ENCODE measurements at places on chromosomes 13 and 19. TPM values are rescaled to one million over a fixed set of nuclear protein-coding genes. Genes with fewer than 3 reads are reported as not detected.

- no peaks in the 10 kb centered on the region for H3K36me3 ChIP-seq
- peaks cover 28% of the 10 kb centered on the region for H3K4me1 ChIP-seq
- no peak overlapping the region for H3K27ac ChIP-seq
Measured at GRCh38 chr19:2488942-2489731, 13.2 kb downstream of the GADD45B start.

DNA sequence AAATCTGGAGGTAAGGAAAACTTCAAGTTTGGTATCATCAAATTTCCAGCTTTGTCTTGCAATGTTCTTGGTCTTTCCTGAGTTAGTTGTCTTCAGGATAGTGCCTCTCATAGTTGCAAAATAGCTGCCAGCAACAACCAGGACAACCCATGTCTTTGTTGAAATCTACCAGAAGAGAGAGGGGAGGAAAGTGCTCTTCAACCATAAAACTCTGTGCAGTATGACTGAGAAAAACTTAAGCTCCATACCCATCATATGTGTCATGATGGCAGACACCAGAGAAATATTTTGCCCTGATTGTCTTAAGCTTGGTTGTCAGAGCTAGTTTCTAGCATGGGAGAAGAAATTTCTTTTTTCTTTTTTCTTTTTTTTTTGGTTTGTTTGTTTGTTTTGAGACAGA is 103.3 kb downstream of the SPRY2 start:
- no peak for DNase-seq
- no peaks in the 10 kb centered on the region for H3K27me3 ChIP-seq
- no peak overlapping the region for H3K4me3 ChIP-seq
- no peaks in the 10 kb centered on the region for H3K36me3 ChIP-seq

DNA sequence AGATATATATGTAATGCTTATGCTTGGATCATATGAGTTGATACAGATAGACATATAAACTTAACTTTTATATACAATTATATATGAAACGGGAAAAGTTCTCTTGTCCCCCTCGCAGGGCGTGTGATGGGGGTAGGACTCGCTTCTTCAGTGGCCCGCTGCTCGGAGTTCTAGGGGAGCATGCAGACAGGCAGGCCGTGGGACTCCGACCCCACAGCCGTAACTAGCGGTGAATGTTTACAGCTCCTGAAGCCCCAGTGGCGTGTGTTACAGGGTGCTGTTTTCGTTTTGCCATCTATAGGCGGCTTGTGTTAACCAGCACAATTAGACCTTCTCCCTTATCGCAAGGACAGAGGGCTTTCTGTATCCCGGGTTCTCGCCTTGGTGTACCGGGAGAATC is 1899.8 kb downstream of the PCDH9 start:
- H3K27ac ChIP-seq, result no peak overlapping the region
- no peaks in the 10 kb centered on the region for H3K27me3 ChIP-seq
- H3K4me3 ChIP-seq, result no peak overlapping the region

DNA sequence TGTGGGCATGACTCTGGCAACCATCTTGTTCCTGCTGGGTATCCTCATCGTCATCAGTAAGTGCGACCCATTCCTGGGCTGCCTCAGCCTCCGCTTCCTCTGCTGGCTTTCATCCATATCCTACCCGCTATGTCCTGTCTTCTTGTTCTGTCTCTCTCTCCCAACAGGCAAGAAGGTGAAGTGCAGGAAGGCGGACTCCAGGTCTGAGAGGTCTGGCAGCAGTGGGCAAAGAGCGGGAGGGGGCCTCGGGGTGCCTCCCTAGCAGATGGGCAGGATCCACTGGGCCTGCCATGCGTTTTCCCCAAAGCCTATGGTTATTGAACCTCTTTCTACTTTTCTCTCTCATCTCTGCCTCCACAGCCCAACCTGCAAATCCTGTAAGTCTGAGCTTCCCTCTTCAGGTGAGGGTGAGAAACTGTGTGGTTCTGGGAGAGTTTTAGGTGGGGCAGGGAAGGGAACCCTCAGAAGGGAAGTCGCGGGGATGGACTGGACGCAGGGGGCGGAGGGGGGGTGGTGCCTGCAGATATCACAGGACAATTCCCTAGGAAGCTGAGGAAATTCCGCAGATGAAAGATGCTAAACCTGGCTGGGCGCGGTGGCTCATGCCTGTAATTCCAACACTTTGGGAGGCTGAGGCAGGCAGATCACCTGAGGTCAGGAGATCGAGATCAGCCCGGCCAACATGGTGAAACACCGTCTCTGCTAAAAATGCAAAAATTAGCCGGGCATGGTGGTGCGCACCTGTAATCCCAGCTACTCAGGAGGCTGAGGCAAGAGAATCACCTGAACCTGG is 3.1 kb upstream of the FXYD5 start:
- DNase-seq, result no peak
- H3K27ac ChIP-seq, result no peak overlapping the region
- H3K36me3 ChIP-seq, result peaks cover 14% of the 10 kb centered on the region
- H3K4me3 ChIP-seq, result no peak overlapping the region

- DNase-seq, result peak; percentile 95
- H3K27ac ChIP-seq, result peak within 1 kb of the TSS; percentile 51
- no peaks in the 10 kb centered on the region for H3K36me3 ChIP-seq
- H3K27me3 ChIP-seq, result no peaks in the 10 kb centered on the region
Measured at GRCh38 chr19:639253-640160, at the start of gene FGF22. FGF22 (plus strand) TSS chr19:639879; CDS start chr19:639926, 47 bp downstream.

- H3K4me1 ChIP-seq, result no peaks in the 10 kb centered on the region
- no peak overlapping the region for H3K27ac ChIP-seq
- no peaks in the 10 kb centered on the region for H3K27me3 ChIP-seq
- no peak for DNase-seq
- H3K36me3 ChIP-seq, result no peaks in the 10 kb centered on the region
Measured at GRCh38 chr13:61695147-61695546, 279.5 kb upstream of the PCDH20 start.

GRCh38 chr13:100520936-100521850 is 67.4 kb downstream of the GGACT start:
- no peak for DNase-seq
- H3K4me3 ChIP-seq, result peak overlapping the region; percentile 20
- H3K27ac ChIP-seq, result no peak overlapping the region
- no peaks in the 10 kb centered on the region for H3K36me3 ChIP-seq
- H3K27me3 ChIP-seq, result no peaks in the 10 kb centered on the region

GRCh38 chr19:4531562-4532165 is 3.4 kb downstream of the PLIN5 start:
- H3K36me3 ChIP-seq, result no peaks in the 10 kb centered on the region
- H3K4me1 ChIP-seq, result peaks cover 5% of the 10 kb centered on the region
- H3K4me3 ChIP-seq, result no peak overlapping the region

DNA sequence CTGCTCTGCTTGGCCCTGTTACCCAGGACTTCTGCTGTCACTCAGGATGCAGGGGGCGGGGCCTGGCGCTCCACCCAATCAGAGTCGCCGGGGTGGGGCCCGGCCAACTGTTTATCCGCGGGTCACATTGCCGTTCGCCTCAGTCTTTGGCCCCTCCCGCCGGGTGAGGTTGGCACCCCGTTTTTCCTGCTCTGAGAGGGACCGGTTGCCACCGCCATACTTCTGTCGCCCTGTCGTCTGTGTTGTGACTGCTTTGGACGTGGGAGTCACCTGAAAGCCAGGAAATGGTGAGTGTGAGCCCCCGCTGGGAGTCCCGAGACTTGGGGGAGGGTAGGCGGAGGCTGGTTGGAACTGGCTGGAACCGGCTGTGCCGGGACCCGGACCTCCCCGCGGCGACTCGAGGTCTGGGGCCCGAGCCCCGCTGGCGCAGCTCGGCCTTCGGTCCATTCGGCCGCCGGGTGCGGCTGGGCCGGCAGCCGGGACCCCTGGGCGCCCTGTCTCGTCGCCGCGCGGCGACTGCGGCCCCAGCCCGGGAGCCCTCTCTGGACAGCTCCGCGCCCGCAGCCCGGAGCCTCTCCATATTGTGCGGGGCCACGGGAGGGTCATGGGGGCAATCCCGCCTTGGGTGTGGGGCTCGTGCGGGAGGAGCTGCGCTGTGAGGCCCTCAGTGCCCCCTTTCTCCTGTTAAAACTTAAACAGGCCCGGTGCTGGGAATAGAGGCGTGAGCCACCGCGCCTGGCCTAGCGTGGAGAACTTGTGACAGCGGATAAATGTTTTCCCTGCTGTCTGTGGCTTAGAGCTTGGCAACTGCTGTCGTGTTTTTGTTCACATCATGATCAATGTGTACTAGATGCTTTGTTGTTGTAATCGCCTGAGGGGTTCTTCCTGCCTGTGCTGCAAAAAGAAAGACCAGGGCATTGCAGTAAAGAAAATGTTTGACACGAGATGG is at the start of gene ZNF844:
TSS of gene ZNF844 (plus strand) at position 142 of the 949 bp plus-strand sequence. CDS start at position 285, 143 bp downstream.
- no peaks in the 10 kb centered on the region for H3K27me3 ChIP-seq
- peaks cover 20% of the 10 kb centered on the region for H3K36me3 ChIP-seq
- H3K27ac ChIP-seq, result peak within 1 kb of the TSS; percentile 89
- peaks cover 9% of the 10 kb centered on the region for H3K4me1 ChIP-seq
- H3K4me3 ChIP-seq, result peak within 1 kb of the TSS; percentile 82

DNA sequence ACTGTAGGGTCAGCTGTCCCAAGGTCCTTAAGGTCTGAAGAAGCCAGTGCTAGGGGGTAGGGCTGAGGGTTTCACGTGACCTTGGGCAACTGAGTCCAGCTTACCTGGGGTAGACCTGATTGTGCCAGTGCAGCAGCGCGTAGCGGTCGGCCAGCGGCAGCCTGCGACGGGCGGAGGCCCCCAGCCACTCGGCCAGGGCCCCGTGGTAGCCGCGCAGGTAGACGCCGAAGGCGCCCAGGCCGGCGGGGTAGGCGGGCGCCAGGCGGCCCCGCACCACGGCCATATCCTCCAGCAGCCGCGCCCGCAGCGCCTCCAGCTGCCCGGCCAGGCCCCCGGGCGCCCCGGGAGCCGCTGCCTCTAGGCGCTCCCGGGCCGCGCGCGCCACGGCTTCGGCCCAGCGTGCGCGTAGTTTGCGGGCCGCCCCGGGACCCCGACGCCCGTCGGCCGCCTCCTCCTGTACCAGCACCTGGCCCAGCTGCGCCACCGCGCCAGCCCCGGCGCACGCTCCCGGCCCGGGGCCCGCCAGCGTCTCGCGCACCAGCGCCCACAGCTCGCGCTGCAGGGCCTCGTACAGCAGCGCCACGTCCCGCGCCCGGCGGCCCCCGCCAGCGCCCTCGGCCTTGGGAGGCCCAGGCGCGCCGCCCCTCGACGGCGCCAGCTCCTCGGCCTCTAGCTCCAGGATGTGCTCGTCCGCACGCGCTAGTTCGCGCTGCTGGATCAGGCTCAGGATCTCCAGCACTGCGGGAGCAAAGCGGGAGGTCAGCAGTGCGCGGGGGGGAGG is 10.9 kb downstream of the EXOC3L2 start:
- no peak overlapping the region for H3K4me3 ChIP-seq
- no peak for DNase-seq
- H3K27ac ChIP-seq, result no peak overlapping the region
- no peaks in the 10 kb centered on the region for H3K36me3 ChIP-seq

GRCh38 chr19:19595171-19595701 is 23.3 kb downstream of the PBX4 start:
- H3K36me3 ChIP-seq, result peaks cover 26% of the 10 kb centered on the region
- H3K27me3 ChIP-seq, result no peaks in the 10 kb centered on the region
- DNase-seq, result peak; percentile 6

- H3K4me3 ChIP-seq, result no peak overlapping the region
- H3K27me3 ChIP-seq, result no peaks in the 10 kb centered on the region
- no peaks in the 10 kb centered on the region for H3K4me1 ChIP-seq
Measured at GRCh38 chr13:48725271-48725670, 71.5 kb downstream of the CYSLTR2 start.

- H3K4me3 ChIP-seq, result no peak overlapping the region
- H3K4me1 ChIP-seq, result peaks cover 89% of the 10 kb centered on the region
- no peaks in the 10 kb centered on the region for H3K27me3 ChIP-seq
- H3K27ac ChIP-seq, result peak overlapping the region; percentile 0
- DNase-seq, result no peak
- H3K36me3 ChIP-seq, result peaks cover 42% of the 10 kb centered on the region
Measured at GRCh38 chr13:99280166-99280565, 22.0 kb upstream of the GPR18 start.

GRCh38 chr13:91381371-91381770 is 17.1 kb upstream of the GPC5 start:
- DNase-seq, result no peak
- H3K27ac ChIP-seq, result no peak overlapping the region
- H3K27me3 ChIP-seq, result peaks cover 15% of the 10 kb centered on the region
- peaks cover 6% of the 10 kb centered on the region for H3K4me1 ChIP-seq
- no peak overlapping the region for H3K4me3 ChIP-seq

DNA sequence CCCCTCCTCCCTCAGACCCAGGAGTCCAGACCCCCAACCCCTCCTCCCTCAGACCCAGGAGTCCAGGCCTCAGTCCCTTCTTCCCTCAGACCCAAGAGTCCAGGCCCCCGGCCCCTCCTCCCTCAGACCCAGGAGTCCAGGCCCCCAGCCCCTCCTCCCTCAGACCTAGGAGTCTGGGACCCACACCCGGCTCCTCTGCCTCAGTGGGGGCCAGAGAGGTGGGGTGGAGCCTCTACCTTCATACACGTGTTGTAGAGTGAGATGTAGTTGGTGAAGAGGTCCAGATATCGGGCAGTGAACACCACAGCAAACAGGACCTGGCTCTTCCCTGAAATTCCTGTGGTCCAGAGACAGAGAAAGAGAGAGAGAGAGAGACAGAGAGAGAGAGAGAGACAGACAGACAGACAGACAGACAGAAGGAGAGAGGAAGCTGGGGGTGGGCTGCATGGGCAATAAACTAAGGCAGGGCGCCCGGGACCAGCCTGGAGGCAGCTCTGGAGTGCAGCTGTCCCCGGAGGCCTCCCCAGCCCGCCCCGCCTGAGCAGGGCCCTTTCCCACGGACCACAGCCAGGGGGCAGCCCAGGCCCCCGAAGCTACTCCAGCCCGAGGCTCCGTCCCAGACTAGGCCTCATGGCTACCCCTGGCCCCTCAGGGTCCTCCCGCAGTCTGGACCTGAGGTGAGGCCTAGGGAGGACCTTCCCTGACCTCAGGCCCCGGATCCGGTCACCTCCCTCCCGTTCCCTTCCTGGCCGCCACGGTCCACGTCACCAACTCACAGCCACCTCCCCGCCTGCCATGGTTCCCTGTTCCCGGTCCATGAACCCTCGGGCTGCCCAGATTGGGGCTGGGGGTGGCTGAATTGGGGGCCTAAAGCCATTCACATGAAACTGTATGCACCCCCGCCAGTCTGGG is 907 bp downstream of the KDELR1 start:
- peak; percentile 76 for DNase-seq
- peaks cover 20% of the 10 kb centered on the region for H3K36me3 ChIP-seq
- peak overlapping the region; percentile 92 for H3K27ac ChIP-seq
- peaks cover 25% of the 10 kb centered on the region for H3K4me1 ChIP-seq
- peaks cover 19% of the 10 kb centered on the region for H3K27me3 ChIP-seq

GRCh38 chr19:2782936-2783780 is at the start of gene SGTA:
SGTA (minus strand) TSS chr19:2783273; CDS start chr19:2769068, 14,205 bp downstream.
- no peaks in the 10 kb centered on the region for H3K27me3 ChIP-seq
- H3K4me3 ChIP-seq, result peak within 1 kb of the TSS; percentile 93
- H3K27ac ChIP-seq, result peak within 1 kb of the TSS; percentile 98

DNA sequence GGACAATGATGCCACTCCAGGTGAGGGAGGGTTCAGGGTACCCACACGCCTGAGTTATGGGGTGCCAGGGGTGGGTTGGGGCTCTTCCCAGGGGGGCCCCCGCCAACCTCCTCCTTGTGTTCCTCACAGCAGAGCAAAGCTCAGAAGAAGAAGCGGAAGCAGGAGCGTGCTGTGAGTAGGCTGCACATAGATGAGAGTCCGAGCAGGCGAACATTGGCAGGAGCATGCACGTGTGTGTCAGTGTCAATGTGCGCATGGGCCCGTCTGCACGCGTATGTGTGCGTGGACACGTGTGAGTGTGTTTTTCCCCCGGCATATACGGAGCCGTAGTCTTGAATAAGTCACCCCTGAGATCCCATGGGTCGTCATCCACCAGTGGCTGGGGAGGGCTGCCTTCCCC is 12.4 kb upstream of the USE1 start:
- H3K4me1 ChIP-seq, result no peaks in the 10 kb centered on the region
- no peaks in the 10 kb centered on the region for H3K27me3 ChIP-seq
- H3K36me3 ChIP-seq, result peaks cover 48% of the 10 kb centered on the region
- no peak overlapping the region for H3K4me3 ChIP-seq

Gene LGALS4
- total RNA-seq, result 0.72 TPM

Gene SPC24
- total RNA-seq, result 70.9 TPM

Gene ZNF829
- total RNA-seq, result 4.5 TPM

Gene OR10H1
- not detected for total RNA-seq

Gene KLK4
- total RNA-seq, result not detected

Gene HSPB6
- total RNA-seq, result 0.85 TPM

Gene SH2D3A
- total RNA-seq, result 20.9 TPM

Measured in activated CD8-positive, alpha-beta T cell treated with anti-CD3 and anti-CD28 coated beads for 36 hours (primary cell).